Stimulated activated naive CD4-positive, alpha-beta T cell (primary cell): ENCODE measurements at places on chromosomes 6 and 20.

- no peak for DNase-seq
These were observed 338.3 kb upstream of the KCNQ5 start for GRCh38 chr6:72283571-72283970.

DNA sequence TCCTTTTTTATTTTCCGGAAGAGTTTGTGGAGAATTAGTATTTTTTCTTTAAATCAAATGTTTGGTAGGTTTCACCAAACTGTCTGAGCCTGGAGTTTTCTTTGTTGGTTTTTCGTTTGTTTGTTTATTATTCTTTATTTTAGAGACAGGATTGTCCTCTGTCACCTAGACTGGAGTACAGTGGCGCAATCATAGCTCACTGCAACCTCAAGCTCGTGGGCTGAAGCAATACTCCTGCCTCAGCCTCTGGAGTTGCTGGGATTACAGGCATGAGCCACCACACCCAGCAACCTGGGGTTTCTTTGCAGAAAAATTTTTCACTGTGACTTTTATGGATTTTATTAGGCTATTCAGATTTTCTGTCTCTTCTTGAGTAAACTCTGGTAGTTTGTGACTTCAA, 120.2 kb upstream of the LOC128125822 start:
- no peak for DNase-seq

- no peak for DNase-seq
These were observed 8.0 kb downstream of the PRDM13 start for GRCh38 chr6:99614430-99615186.

- DNase-seq = no peak
These were observed 29.7 kb upstream of the GFOD1 start for GRCh38 chr6:13517116-13517515.

GRCh38 chr20:38315290-38315966, 11.5 kb downstream of the BPI start:
- DNase-seq = no peak

DNA sequence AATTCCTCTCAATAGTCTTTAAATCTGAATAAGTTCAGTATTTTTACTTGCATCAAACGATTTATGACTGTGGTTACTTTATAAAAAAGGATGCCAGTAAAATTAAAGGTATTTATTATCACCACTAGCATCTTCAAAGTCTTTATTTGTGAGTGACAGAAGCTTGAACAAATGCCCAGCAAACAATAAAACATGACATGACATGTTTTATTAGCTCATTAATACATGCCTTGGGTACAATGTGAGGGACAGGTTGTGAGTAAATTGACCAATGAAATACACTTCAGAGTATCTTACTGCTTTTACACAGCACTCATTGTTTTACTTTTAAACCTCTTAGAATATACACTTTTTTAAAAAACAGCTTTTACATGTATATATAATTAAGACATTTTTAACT, 113.4 kb upstream of the BEND3 start:
- no peak for DNase-seq

GRCh38 chr6:132218059-132218696, 183.1 kb downstream of the MOXD1 start:
- no peak for DNase-seq

- DNase-seq = no peak
These were observed 12.8 kb downstream of the RNF114 start for GRCh38 chr20:49948809-49949507.

- DNase-seq = no peak
These were observed 155.1 kb downstream of the DTNBP1 start for GRCh38 chr6:15507746-15508145.

GRCh38 chr6:254016-254415, 38.3 kb upstream of the DUSP22 start:
- no peak for DNase-seq

- no peak for DNase-seq
These were observed 152.7 kb downstream of the VEGFA start for GRCh38 chr6:43922426-43923375.

GRCh38 chr20:16846006-16846405, 97.8 kb downstream of the OTOR start:
- DNase-seq = no peak

GRCh38 chr6:14804785-14805210, 441.1 kb upstream of the JARID2 start:
- DNase-seq = no peak

GRCh38 chr6:19603721-19604120, 233.4 kb upstream of the ID4 start:
- DNase-seq = no peak

- no peak for DNase-seq
These were observed 357.9 kb upstream of the TSHZ2 start for GRCh38 chr20:52614051-52614863.

DNA sequence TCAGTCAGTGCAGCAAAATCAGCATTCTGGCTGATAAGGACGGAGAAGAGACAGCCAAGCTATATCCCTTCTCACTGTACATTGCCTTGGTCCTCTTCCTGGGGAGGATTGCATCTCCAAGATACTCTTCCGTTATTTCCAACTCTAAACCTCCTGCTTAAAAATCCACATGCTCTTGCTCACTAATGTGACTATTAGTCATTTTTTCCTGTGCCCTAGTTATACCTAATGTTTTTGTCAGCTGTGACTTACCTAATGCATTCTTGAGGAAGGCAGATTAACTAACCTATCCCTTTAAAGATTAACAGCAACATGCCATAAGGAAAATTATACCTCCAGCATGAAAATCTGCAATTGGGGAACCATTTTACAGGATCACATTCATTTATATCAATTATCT, 317.6 kb downstream of the BTBD9 start:
- no peak for DNase-seq

- no peak for DNase-seq
These were observed 9.9 kb downstream of the SNTA1 start for GRCh38 chr20:33433465-33434234.

DNA sequence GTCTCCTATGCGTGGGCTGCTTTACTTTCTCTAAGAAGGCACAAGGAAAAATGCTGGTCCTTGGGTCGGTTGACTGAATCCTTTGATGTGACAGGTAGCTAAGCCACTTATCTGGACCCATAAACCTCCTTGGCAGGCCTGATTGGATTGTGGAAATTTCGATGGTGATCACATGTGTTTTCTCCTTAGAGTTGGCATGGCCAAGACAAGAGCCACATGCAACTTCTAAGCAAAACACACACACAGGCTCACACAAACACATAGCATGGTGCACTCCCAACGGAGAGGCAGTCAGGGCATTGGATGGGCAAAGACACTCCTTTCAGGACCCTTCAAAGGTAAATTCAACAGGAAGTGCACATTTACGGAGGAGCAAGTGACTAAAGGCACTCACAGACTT, 95.2 kb downstream of the PSMG4 start:
- no peak for DNase-seq

DNA sequence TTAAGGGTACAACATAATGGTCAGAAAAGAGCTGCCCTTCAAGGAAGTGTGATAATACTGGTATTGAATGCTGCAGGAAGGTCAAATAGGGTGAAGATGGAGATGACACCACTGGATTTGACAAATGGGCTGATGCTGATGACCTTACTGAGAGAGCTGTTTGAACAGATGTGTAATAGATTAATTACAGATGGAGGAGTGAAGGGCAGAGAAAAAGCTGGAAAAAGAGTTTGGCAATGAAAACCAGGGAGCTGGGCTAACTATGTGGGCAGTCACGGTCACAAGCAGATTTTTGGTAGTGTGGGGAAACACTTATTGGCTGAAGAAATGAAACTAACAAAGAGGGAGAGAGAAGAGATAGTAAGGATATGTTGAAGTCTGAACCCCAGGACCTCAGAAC, 83.6 kb upstream of the ENPP5 start:
- no peak for DNase-seq

DNA sequence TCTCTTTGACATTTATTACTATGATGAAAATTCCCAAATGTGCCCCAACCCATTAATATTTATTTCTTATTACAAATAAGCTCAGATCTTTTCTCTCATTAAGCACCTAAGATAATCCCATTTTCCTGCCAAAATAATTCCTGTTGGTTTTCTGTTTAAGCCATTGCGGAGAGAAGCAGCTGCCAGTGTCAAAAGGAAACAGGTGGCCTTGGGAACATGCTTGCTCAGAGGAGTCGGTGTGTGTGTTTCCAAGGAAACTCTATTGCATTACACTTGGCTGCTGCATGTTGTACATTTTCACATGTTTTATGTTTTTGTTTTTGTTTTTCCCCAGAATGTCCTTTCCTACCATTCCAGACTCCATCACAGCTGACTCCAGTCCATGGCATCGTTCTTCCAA, 56.4 kb downstream of the CD24 start:
- no peak for DNase-seq

DNA sequence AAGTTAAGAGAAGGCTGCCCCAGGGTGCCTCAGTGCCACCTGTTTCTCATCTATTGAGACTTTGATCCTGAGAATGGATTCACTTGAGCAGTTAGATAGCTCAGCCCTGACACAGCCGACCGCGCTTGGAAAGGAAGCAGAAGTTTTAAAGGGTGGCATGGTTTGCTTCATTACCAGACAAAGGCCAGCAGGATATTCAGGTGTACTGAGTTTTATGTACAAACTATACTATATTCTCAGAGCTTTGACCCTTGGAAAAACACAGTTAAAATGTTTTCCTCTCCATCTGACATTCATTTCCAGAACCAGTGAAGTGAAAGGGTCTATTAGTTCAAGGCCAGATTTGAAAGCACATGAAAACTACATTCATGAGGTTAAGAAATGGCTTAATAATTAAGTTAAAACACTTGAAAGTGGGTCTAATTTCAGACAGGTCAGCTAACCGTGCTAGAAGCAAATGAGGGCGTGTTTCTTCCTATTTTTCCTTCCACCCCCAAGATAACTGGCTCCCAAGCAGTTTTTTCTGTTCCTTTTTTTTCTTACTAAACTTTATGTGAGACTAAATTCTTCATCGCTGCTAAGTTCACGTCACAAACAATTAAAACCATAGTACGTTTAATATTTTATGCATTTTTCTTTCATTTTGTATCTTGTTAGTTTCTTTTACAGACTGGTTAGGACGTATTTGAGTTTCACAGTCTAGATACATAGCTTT, 385.3 kb upstream of the SOX4 start:
- DNase-seq = no peak

DNA sequence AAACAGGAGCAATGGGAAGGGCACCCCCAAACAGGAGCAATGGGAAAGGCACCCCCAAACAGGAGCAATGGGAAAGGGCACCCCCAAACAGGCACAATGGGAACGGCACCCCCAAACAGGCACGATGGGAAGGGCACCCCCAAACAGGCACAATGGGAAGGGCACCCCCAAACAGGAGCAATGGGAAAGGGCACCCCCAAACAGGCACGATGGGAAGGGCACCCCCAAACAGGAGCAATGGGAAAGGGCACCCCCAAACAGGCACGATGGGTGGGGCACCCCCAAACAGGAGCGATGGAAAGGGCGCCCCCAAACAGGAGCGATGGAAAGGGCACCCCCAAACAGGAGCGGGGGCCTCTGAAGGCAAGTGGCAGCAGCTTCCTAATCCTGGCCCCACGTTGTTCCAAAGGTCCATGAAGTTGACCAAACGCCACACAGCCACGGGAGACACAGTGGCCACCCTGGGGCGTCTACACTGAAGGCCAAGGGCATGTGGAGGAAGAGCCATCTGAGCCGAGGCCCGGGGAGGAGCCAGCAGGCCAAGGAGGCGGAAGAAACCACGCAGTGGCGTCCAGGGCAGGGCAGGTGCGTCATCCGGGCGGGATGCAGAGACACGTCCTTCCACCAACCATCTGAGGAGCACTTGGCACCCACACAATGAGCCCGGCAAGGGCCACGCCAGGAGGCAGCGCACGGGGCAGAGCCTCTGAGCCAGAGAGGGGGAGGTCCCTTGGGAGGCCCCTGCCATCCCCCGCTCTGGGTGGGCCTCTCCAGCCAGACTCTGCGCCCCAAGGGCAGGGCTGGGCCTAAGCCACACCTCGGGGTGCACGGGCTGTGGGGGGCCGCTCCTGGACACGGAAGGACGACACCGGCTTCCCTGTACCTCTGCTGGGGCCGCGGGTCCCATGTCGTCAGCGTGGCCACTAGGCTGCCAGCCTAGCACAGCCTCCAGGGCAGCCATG, 21.5 kb upstream of the NTSR1 start:
- DNase-seq = no peak

GRCh38 chr20:47991875-47992488, 206.7 kb upstream of the SULF2 start:
- no peak for DNase-seq

GRCh38 chr6:146582857-146583256, 15.9 kb upstream of the ADGB start:
- no peak for DNase-seq

DNA sequence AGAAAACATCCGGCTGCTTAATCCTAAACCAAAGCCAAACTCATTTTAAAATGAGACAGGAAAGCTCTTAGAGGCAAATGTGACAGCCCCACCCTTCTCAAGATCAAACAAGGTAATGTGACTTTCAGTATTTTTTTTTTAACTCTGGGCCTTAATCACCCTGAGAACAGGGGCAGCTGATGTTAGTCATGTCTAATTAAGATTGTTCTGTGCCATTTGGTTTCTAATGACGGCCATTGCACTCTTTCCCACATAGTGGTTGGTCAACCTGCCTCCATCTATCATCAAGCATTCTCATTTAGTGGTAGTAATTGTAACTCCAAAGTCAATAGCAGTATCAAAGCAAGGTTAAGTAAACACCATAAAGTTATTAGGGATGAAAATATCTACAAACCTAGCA, 191.6 kb upstream of the EXOC2 start:
- no peak for DNase-seq

DNA sequence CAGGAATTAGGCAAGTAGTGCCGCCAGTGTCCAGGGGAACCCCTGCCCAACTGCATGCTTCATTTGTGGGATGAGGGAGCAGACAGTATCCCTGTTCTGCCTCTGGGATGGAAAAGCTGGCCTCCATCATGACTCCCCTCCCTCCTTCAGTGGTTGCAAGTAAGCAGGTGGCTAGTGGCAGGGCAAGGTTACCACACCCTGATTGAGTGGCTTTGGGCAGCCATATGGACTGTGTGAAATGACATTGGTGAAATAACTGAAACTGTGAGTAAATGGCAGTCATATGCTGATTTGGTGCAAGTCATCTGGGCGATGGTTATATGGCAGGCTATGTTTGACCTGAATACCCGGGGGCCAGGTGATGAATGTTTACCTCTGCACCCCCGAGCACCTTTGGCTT, 33.0 kb downstream of the HDDC2 start:
- no peak for DNase-seq

- DNase-seq = no peak
These were observed 5.6 kb downstream of the IL22RA2 start for GRCh38 chr6:137167702-137168377.

GRCh38 chr6:100099189-100100074, 105.4 kb upstream of the MCHR2 start:
- DNase-seq = no peak

DNA sequence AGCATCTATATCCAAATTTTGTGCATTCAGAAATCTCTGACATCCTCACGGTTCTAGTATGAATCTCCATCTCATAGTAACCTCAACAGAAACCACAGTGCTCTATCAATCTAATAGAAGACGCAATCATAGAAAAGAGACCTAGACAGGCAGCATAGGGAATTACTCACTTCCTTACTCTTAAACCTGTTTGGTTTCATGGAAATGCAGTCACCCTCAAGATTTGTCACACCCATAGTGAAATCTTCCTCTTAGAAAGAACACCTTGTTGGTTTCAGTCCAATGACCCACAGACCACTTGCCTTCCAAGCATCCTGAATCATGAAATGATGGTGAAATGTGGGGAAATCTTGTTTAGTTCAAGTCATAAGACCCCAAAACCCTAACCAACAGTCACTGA, 166.1 kb upstream of the PRDM1 start:
- DNase-seq = no peak

- no peak for DNase-seq
These were observed 98.5 kb downstream of the CARMIL1 start for GRCh38 chr6:25377664-25378063.

GRCh38 chr6:6865611-6866010, 242.2 kb upstream of the RREB1 start:
- DNase-seq = no peak
